ENCODE measurements at places on chromosomes 12 and 14. TPM values are rescaled to one million over a fixed set of nuclear protein-coding genes. Genes with fewer than 3 reads are reported as not detected.

ARMH4 gene
- polyA plus RNA-seq, result 0.18 TPM

USP15 gene
- polyA plus RNA-seq, result 12.2 TPM

ABCB9 gene
- polyA plus RNA-seq, result 4.8 TPM

CD163L1 gene
- 3.1 TPM for polyA plus RNA-seq

KLRC3 gene
- polyA plus RNA-seq, result not detected

OR4L1 gene
- polyA plus RNA-seq, result not detected

NUMB gene
- polyA plus RNA-seq, result 71.1 TPM

CPNE6 gene
- polyA plus RNA-seq, result 0.03 TPM

PLEKHD1 gene
- 0.01 TPM for polyA plus RNA-seq

SLC6A15 gene
- polyA plus RNA-seq, result not detected

IL26 gene
- polyA plus RNA-seq, result not detected

CHD8 gene
- 35.1 TPM for polyA plus RNA-seq

FAM186B gene
- 0.05 TPM for polyA plus RNA-seq

Measured in HepG2 (cell line).